ENCODE measurements at places on chromosomes 2 and 18. TPM values are rescaled to one million over a fixed set of nuclear protein-coding genes. Genes with fewer than 3 reads are reported as not detected.

IHH gene
- not detected for total RNA-seq

TSPYL6 gene
- total RNA-seq = not detected

RPE gene
- total RNA-seq = 43.9 TPM

CDH7 gene
- total RNA-seq = not detected

DNA sequence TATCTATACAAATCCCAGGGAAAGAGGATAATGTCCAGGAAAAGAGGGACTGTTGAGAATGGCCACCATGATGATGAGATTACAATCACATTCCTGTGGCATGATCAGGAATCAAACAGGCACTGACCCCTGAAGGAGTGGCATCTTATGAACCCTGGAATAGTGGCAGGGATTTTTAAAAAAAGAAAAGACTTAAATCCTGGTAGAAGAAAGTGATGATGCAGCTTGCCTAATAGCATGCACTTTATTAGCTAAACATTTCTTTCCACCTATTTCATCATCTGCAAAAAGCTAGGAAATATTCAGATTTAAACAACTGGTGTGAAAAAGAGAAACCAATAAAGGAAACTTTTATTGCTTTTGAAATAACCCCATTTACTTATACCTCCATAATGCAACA is 87.2 kb upstream of the FSHR start:
- no peak for DNase-seq

DNA sequence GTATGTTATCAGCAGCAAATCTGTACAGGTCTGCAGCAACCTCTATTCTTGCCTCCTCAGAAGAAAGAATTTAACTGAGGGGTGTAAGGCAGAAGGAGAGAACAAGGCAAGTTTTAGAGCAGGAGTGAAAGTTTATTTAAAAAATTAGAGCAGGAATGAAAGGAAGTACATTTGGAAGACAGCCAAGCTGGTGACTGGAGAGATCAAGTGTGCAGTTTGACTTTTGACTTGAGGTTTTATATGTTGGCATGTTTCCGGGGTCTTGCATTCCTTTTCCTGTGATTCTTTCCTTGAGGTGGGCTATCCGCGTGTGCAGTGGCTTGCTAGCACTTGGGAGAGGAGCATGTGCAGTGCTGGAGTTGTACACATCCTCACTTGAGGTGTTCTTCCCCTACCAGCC is 16.5 kb upstream of the CERS6 start:
- DNase-seq = no peak

- DNase-seq = no peak
These were observed 27.0 kb upstream of the INO80D start for GRCh38 chr2:206112846-206113547.

GRCh38 chr2:134770702-134771101 is 51.9 kb upstream of the TMEM163 start:
- DNase-seq = no peak

DNA sequence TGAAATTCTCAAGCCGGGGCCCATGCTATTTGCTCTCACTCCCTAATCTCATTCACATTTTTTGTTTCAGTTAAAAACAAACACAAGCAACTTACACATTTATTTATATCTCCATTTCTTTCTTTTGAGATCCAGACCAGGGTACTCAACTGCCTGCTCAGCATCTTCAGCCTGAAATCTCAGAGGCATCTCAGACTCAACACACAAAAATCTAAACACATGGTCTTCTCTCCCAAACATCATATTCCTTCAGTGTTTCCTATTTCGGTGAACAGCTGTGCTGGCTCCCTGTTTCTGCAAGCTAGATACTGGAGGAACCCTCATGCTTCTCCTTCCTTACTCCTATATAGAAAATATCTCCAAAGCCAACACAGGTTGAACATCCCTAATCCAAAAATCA is 11.3 kb upstream of the RTTN start:
- no peak for DNase-seq

DNA sequence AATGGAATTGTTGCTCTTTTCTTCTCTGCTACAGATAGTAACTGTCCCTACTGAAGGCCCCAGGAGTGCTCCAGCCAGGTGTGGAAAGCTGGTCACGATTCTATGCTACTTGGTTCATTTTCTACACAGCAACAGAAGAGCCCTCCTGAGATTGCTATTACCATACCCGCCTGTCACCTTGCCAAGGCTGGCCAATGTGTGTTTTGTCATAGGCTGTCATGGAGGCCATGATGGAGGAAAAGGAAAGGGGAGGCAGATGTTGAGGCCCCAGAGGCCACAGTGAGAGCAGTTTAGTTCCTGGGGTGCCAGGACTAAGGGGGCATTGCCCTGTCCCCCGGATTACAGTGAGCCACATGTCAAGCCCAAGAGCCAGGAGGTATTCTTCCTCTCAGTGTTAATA is 952 bp downstream of the ELMOD3 start:
- DNase-seq = peak; percentile 14

DNA sequence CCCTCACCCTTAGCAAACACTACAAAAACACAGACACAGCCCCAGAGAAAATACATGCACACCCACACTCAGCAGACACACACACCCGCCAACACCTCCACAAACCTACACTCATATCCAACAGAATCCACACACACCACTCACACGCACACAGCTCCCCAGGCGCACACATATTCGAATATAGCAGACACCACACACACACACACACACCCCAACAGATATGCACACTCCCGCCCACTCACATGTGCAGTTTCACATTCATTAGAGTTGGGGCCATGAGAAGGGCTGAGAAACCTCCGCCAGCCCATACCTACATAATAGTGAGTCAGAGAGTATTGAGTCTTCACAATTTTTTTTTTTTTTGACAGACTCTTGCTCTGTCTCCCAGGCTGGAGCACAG is 29.4 kb upstream of the NOTO start:
- peak; percentile 77 for DNase-seq

GRCh38 chr2:155301221-155301620 is 602.7 kb downstream of the KCNJ3 start:
- DNase-seq = no peak

DNA sequence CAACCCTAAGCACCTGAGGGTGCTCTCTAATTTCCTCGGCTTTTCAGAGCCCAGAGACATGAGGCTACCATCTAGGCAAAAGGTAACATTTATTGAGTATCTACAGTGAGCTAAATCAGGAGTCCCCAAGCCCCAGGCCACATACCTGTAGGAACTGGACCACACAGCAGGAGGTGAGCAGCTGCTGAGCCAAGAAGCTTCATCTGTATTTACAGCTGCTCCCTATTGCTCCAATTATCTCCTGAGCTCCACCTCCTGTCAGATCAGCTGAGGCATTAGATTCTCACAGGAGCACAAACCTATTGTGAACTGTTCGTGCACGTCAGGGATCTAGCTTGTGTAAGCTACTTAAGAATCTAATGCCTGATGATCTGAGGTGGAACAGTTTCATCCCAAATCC is 70.2 kb downstream of the RND3 start:
- DNase-seq = no peak
